Left renal pelvis (tissue), 4 donors: ENCODE measurements at places on chromosomes 12 and 14. TPM values are rescaled to one million over a fixed set of nuclear protein-coding genes. Genes with fewer than 3 reads are reported as not detected.

The CDKL1 gene
- polyA plus RNA-seq, result 8.6 TPM

DNA sequence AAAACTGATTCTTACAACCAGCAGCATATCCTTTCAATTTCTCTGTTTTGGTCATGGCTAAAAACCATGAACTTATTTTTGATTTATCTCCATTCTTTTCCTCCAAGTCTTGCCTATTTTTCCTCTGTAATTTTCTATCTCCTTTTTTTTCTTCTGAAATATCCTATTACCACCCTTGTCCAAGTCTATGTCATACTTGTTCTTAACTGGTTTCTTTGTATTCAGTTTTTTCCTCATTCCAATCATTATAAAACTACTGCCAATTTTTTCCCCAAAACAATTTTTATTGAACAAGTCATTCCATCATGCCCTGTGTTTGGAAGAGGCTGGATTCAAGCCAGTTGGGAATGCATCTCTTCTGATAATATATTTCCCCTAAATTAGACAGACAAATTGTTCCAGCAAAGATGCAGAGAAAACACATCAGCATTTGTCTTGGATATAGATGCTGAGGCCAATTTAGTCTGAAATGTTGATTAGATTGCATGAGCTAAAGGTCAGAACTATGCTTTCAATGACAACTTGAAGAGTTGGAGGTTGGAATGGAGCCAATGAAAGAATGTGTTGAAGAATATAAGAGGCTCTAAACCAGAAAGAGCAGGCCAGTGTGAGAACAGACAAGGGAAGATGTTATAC, 30.7 kb downstream of the OTOGL start:
- DNase-seq, result no peak

DNA sequence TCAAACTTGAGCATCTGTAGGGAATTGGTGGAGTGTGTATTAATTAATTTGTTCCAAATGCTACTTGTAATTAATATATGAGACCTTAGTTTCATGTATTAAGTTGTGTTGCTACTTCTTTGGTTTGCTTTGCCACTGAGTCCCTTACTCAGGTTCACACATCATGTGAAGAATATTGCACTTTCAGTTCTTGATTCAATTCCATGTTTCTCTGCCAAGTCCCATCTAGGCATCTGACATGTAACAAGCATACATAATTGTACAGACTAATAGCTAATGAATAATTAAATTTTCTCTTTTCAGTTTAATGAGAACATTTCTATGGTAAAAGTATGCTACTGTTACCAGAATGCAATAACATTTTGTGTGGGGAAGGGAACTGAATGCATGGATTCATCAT, 640.0 kb downstream of the TMTC2 start:
- no peak for DNase-seq

The KRT3 gene
- polyA plus RNA-seq, result not detected

DNA sequence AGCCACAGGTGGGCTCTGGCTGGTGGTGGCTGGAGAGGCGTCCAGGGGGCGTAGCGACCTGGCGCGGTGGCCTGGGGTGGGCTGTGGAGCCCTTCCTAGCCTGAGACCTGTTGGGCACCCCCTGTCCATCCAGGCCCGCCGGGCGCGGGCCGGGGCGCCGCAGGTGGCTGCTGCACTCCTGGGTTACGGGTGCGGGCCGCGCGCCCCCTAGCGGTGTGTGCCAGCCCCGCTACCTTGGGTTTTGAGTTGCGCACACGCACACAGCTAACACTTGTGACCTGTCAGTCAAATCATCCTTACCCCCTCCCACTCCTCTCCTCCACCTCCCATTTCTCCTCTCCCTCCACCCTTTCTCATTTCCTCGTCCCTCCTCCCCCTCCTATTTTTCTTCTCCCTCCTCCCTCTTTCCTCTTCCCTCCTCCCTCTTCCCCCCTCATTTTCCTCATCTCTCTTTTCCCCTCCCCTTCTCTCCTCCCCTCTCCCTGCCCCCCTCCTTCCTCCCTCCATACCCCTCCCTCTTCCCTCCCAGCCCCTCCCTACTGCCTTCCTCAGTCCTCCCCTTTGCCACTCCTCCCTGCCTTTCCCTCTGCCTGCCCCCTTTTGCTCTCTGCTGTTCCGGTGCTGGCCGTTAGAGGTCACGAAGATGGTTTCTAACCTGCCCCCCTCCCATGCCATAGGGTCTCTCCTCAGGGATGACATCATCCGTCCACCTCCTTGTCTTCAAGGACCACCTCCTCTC, 2.3 kb downstream of the MEG3 start:
- no peak for DNase-seq

- no peak for DNase-seq
Measured at GRCh38 chr12:27221625-27222387, 22.3 kb upstream of the STK38L start.
